ENCODE measurements at places on chromosomes 2 and 18.
A peak's percentile ranks its signal among the peaks of the same experiment; 100 is the strongest.

DNA sequence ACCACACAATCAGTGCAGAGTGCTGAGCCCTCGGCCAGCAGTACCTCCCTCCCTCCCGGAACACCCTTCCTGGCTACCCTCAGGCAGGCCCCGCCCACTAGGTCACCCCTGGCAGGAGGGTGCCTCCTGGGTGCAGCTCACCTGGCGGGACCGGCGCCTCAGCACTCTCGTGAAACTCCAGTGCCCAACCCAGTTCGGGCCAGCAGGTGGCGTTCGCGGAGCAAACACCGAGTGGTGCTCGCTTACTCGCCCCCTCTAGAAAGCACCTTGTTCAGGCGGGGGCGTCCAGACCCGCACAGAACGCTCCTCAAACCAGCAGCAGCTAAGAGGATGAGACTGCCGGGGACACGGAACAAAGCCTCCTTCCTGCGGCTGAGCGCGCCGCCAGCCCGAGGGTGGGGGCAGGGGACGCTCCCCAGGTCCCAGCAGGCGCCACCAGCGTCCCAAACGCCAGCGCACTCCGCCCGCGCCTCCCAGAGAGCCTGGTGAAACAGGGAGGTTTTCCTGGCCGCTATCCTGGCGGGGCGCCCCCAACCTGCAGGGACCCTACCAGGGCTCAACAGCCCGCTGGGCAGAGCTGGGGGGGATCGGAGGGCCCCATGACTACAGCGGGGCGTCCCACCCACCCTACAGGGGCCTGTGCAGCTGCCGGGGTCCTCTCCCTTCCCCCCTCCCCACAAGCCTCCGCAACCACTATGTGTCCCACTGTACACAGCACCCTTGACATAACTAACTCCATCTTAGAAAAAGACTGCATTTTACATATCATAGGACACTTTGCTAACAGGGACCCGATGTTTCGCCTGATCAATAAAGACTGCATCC, 44.7 kb downstream of the MRPS5 start:
- peak; percentile 93 for DNase-seq

DNA sequence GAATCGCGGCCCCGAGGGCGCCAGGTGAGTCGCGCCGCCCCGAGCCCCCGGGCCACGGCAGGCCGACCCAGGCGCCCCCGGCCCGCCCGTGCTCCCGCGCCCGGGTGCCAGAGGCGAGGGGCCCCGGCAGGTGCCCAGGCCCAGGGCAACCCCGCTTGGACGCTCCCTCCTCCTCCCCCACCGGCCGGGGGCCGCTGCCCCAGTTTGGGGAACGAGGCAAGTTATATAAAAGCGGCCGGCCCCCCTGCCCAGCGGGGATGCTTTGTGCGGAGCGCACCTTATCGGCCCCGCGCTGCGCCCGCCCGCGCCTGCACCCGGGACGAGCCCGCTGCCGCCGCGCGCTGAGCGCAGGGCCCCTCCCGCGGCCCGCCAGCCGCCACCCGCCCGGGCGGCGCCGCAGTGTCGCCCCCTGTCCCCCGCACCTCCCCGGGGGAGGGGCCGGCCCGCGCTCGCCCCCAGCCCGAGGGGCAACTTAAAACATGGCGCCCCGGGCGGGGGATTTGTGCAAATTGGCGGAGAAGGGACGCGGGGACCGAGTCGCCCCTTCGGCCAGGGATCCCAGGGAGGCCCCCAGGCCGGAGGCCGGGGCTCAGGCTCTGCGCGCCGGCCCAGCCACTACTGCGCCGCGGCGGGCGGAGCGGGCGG, 639 bp downstream of the EPB41L3 start:
- DNase-seq = no peak

GRCh38 chr2:64635976-64636911, 17.5 kb downstream of the SERTAD2 start:
- peak; percentile 78 for DNase-seq

DNA sequence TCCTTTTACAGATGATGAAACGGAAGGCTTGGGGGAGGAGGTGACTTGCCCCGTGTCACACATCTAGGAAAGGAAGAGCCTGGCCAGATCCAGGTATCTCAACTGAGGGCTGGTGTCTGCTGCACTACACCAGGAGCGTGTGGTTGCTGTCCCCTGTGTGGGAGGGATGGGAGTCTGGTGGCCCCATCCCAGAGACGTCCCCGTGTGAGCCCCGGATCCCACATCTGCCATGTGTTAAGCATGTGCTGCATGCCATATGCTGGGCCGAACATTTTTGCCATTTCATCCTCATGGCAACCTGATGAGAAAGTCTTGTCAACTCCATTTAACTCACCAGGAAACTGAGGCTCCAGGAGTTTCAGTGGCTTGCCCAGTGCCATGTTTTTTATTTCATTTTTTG, 4.2 kb downstream of the GAREM2 start:
- no peak for DNase-seq

- no peak for DNase-seq
Observed at GRCh38 chr18:10131081-10131459, 217.3 kb downstream of the VAPA start.

DNA sequence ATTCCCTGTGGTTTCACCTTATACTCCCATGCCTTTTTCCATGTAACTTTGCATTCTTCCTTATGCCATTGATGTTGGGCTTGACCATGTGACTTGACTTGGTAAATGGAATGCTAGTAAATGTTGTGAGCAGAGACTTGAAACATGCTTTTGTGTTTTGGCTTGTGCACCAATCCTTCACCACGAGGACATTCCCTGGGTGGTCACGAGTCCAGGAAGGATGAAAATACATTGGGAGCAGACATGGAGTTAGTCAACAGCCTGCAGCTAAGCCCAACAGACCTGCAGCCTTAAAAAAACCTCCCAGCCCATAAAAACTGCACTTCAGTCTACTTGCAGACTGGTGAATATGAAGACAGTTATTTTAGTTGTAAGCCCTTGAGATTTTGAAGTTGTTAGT, 116.5 kb upstream of the SPATS2L start:
- no peak for DNase-seq

- DNase-seq = no peak
Observed at GRCh38 chr2:47313728-47314127, 89.2 kb upstream of the MSH2 start.

DNA sequence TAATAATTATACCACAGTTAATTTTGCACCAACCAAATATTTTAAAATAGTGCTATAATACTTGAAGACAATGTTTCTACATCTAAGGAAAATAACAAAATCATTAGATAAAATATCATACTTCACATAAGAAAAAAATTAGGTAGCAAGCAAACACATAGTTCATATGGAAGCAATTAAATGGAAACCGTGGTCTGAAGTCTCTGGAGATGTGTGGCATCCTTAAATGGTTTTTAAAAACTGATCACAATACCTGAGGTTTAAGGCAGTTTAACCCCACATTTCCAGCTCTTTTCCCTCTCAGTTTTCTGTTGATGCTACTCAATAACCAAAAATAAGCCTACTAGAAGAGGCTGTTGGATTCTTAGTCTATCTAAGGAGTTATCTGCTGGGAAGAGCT, 71.3 kb downstream of the ASXL2 start:
- no peak for DNase-seq

GRCh38 chr2:112665113-112665780, 19.5 kb downstream of the SLC20A1 start:
- DNase-seq = no peak

- no peak for DNase-seq
Observed at GRCh38 chr2:201915446-201915845, 109.1 kb downstream of the CDK15 start.

GRCh38 chr18:61025596-61025995, 307.6 kb upstream of the CDH20 start:
- no peak for DNase-seq

DNA sequence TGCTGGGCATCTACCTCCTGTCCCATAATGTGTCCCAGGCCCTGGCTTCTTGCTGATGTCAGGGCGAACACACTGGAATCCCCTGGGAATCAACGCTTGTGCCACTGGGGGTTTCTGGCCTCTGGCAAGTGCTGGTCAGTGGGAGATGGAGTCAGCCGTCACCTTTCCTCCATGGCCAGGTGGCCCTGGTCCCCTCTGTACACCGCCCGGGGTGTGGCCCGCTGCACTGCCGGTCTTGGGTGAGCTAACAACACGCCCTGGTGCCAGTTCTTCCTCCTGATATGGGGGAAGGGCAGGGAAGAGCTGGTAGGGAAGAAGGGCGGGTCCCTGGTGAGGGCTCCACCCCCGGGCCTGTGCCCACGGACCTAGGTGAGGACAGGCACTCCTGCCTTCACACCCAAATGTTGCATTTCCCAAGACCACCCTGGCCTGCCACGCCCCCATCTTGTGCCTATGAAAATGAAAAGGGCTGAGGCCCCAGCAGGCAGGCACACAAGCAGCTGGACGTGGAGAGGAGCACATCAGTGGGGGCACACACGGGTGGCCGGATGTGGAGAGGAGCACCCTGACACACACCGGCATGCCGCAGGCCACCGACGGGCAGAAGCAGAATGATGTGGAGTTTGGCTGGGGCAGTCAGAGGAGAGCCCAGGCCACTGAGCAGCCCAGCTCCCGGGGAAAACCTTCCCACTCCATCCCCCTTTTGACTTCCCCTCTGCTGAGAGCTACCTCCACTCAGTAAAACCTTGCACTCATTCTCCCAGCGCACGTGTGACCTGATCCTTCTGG, 140.5 kb downstream of the ASB1 start:
- DNase-seq = no peak

- no peak for DNase-seq
Observed at GRCh38 chr2:190929919-190930318, 49.3 kb downstream of the GLS start.

DNA sequence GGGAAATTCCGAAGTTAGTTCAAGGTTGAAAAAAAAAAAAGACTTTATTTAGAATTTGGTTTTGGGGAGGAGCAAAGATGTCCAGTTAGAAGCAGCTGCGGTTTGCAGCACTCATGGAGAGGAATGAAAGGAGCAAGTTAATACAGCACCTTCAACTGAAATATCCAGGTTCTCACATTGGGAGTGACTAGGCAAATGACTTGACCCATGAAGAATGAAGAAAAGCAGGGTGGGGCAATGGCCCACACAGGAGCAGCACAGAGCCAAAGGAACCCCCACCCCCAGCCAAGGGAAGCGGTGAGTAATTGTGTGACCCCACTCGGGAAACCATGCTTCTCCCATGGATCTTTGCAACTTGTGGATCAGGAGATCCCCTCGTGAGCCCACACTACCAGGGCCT, 32.8 kb downstream of the ZNF892 start:
- no peak for DNase-seq

- no peak for DNase-seq
Observed at GRCh38 chr2:139201516-139201915, 421.3 kb upstream of the NXPH2 start.

- DNase-seq = no peak
Observed at GRCh38 chr2:225070811-225071210, 28.5 kb upstream of the DOCK10 start.

DNA sequence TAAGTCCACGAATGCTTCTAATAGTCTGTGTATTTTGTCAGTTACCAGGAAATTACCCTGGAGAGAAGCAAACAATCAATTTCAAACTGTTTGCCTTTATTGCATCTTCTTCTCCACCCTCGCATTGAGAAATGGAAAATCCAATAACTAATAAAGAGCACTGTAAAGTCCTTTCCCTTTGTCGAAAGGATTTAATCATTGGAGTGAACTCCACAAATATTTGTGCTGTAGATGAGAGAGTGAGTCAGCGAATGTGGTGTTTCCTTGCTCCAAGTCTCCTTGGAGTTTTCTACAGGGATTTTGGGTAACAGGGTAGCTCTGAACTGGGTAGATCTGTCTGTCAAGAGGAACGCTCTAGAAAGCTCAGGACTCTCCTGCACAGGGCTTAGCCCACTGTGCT, 240.2 kb downstream of the KCNS3 start:
- DNase-seq = no peak

DNA sequence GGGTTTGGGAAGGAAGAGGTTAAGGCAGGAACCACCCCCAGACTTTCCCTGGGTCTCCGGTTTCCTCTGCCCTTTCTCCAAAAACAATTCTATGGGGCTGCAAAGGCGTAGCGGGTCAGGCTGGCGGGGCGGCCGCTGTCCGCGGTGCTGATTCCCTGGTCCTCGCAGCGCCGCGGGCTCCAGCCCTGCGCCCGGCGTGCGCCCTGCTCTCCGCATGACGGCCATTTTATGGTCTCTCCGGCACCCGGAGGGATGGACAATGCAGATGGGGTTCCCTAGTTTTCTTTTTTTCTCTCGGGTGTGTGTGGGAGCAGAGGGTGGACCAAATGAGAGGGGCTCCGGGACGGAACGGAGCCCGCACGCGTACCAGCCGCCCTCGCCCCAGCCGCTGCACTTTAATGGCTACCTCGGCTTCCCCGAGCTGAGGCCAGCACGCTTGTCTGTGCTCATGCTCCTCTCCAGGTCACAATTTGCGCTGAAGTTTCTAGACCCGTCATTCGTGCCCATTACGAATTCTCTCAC, 1.6 kb downstream of the ST8SIA3 start:
- no peak for DNase-seq

DNA sequence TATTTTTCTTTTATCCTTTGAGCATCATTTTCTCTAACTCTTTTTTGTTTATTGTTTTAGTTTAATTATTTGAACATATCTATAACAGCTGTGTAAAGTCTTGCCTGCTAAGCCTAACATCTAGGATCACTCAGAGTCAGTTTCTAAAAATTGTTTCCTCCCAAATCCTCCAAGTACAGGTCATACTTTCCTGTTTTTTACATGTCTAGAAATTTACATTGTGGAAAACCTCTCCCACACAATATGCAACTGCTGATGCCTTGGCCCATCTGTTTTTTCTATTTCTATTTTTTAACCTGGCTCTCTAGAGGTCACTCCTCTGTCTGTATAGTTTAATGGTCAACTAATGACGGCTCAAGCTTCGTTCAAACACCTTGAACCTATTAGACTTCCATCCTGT, 261.0 kb downstream of the HRH4 start:
- DNase-seq = no peak

DNA sequence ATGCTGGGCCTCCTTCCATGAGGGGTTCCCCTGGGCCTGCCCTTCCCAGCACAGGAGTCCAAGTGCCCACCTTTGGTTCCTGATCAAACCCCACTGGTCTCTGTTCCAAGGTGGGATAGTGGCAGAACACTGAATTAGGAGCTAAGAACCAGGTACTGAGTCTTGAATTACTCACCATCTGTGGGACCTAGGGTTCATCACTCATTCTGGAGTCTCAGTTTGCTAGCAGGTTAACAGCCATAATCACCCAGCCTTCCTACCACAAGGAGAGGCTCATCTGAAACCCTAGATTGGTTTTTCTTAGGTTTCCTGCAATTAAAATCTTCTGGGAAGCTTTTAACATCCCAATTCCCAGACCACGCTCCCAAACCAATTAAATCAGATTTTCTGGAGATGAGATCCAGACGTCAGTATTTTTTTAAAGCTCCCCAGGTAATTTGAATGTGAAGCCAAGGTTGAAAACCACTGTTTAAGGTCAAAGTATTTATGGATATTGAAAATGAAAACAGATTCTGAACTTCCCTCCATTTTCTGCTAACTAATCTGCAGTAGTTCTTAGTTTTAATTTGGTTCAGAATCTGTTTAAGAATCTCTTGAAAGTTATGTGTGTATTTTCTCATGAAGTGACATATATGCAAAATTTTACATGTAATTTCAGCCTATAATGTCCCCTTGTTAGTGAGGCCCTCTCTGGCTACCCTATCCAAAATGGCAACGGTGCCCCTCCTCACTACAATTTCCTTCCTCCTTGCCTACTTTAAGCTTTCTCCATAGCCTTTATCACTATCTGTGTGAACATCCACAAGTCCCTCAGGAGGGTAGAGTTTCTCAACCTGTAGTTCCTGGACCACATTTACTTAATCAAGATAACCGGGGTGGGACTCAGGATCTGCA, 166.5 kb upstream of the CXCR4 start:
- peak; percentile 19 for DNase-seq

Data from esophagus muscularis mucosa (tissue), 4 donors.